ENCODE measurements at places on chromosomes 11 and 22. TPM values are rescaled to one million over a fixed set of nuclear protein-coding genes. Genes with fewer than 3 reads are reported as not detected.
A peak's percentile ranks its signal among the peaks of the same experiment; 100 is the strongest.

The CABP2 gene
- total RNA-seq = not detected

The SLC2A11 gene
- 20.7 TPM for total RNA-seq

DNA sequence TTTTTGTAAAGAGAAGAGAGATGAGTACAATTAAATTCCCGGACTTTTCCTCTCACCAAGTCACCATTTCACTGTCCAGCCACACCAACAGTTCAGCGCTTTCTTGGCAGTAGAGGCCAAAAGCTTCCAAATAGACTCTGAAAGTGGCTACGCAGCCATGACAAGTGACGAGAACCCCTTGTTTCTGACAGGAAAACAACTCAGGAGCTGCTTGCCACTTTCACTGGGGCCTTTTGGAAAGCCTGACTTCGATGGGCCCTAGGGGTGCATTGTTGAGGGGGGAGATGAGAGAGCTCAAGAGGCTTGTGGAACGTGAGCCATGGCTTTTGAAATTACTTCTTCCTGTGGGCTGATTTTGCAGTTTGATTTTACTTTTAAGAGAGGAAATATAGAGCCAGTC is 422.1 kb upstream of the FAT3 start:
- no peak for DNase-seq

- DNase-seq = peak; percentile 50
These were observed 69.8 kb upstream of the TNRC6B start for GRCh38 chr22:40107851-40108378.

- peak; percentile 85 for DNase-seq
These were observed 1.4 kb downstream of the APOA1 start for GRCh38 chr11:116835791-116836631.

DNA sequence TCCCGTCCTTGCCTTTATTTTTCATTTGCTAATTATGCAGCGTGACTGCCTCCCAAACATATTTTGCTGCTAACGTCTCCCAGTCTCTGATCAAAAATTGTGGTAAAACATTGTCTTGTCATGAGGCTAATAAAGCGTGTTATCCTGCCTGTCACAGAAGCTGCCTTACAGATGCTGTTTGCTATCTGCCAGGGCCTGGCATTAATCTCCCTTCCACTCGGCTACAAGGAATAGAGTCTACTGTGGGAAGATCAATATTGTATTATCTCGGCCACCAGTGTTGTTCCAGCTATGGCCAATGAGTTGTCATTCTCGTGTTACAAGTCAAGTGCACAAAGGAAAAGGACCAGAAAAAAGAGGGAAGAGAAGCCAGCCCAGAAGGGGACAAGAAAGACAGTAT is 100.3 kb downstream of the SEZ6L start:
- no peak for DNase-seq

GRCh38 chr22:38694049-38694448 is 6.7 kb downstream of the JOSD1 start:
- no peak for DNase-seq

DNA sequence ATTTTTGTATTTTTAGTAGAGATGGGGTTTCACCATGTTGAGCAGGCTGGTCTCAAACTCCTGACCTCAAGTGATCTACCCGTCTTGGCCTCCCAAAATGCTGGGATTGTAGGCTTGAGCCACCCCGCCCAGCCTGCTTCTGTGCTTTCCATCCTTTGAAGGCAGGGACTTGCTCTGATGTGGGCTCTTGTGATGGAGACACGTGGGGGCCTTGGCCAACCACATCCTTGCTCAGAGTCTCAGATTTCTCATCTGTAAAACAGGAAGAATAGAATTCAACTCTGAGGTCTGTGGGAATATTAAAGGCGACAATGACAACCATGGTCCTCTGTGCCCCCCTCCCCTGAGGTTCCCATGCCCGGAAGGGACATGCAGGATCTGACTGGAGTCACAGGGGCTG is 3.8 kb upstream of the GGA1 start:
- peak; percentile 52 for DNase-seq

All from SK-MEL-5 (cell line).